ENCODE measurements at places on chromosomes 2 and 18.

- no peak for DNase-seq
Measured at GRCh38 chr18:41009926-41010325, 945.1 kb upstream of the PIK3C3 start.

DNA sequence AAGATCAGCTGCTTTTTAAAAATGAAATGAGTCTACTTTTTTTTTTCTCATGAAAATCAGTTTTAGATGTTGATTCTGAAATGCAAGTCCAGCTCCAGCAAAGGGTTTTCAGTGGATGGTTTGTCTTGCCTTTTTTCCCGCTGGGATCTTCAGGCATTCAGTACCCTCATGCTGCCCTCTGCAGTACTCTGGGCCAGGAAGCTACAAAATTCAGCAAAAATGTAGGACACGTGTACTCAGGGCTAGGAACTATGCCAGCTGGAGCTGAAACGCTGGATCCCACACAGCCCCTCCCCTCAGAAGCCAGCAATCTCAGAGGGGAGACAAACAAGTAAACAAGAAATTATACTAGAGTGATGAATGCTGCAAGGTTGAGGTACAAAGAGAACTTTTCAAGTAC lies 97.3 kb downstream of the MMADHC start:
- no peak for DNase-seq

DNA sequence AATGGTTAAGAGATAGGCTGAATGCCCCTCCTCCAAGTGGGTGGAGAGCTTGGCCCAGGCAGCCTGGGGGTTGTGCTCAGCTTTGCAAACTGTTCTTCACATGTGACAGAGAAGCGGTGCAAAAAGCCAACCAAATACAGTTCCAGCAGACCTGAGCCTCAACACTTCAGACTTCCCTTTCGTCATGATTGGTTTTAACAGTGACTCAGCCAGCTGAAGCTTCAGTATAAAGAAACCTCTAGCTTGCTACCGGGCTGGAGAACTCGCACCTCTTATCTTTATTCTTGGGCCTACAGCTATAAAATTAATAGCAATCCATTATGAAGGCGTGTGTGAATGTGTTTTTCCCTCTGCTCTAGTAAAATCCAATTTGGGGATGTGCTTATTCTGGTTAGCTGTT lies 20.0 kb downstream of the SETBP1 start:
- DNase-seq, result no peak

DNA sequence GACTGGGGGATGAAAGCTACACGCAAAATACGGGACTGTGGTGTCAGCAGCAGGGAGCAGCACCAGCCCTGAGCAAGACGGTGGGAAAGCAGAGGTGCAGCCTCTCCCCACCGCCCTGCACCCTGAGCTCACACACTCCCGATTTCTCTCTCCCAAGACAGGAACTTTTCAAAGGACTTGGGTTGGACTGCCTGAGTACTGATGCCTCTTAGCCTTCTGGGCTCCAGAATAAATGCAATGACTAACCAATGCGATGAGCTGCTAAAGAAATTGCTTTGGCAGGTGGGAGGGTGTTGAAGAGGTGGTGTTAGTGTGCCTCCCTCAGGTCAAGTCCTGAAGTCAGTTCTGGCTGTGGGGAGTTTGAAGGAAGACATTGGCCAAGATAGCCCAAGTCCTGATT lies 9.6 kb downstream of the TRIM54 start:
- DNase-seq, result no peak

GRCh38 chr2:150944315-150944714 lies 317.3 kb downstream of the RBM43 start:
- no peak for DNase-seq

GRCh38 chr2:144328938-144329337 lies 191.0 kb downstream of the ZEB2 start:
- no peak for DNase-seq

- no peak for DNase-seq
Measured at GRCh38 chr2:151338115-151338514, 19.3 kb upstream of the TNFAIP6 start.

DNA sequence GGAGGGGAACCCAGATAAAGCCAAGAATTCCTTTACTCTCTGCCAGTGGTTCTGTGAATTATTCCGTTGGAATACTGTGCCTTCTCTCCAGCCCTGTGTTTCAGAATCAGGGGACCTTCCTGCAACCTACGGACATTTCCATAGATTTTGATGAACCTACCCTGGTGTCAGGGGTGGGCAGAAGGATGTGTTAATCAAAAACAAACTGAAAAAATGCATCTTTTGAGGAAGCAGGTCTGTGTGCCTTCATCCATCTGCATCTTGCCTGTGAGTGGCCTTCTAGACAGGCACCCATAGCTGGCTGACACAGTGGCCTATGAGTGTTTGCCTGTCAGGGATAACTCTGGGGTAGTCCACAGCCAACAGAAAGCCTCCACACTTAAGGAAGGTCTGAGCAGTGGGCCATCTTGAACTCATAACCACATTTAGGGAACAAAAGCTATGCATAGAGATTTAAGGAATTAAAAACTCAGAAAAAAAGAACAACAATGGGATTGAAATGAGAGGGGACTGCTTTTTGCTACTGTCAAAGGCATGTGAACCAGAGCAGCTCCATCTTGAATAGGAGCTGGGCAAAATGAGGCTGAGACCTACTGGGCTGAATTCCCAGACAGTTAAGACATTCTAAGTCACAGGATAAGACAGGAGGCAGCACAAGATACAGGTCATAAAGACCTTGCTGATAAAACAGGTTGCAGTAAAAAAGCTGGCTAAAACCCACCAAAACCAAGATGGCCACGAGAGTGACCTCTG lies 45.9 kb upstream of the ITGA6 start:
- no peak for DNase-seq

DNA sequence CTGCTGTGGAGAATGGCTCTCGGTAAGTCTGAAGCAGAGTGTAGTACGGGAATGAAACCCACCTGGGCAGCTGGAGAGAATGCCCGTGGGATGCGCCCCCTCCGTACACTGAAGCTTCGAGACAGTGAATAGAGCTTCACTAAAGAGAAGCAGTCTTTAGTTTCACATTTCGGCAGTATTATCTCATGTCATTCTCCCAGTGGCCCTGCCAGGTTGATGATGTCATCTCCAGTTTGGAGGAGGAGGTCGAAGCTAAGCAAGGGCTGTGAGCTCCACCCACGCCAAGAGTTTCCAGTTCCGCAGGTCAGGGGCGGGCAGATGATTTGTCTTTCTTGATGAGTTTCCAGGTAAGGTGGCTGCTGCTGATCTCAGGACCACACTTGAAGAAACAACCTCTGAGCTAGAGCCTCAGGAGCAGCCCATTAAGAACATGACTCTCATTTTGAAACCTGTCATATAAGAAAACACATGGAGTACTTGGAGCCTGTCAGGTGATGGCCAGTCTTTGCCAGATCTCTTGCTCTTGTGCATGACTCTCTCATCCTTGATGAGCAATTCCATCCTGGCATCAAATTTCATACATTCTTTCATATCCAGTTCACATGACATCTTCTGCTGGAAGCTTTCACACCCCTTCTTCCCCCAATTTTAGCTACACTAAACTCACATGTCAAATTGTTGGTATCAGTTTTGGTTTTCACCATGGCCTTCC lies 475.0 kb downstream of the RNF144A start:
- no peak for DNase-seq

- no peak for DNase-seq
Measured at GRCh38 chr18:8176554-8176953, 432.7 kb upstream of the RAB12 start.
